ENCODE measurements at places on chromosomes 4 and X.

DNA sequence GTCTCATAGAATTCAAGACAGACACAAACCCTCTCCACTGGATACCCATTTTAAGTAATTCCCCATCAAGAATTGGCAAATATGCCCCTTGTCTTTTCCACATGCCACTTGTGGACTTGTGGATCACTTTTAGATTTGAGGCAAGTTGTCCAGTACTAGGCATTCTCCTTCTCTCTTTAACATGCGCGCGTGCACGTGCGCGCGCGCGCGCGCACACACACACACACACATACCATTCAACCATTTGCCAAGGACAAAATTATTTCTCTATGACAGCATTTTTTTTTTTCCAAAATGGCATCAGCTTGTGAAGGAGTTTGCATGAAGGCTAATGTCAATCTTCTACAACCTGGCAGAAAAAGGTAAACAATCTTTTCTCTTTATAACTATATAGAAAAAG is 1325.7 kb upstream of the IGFBP7 start:
- DNase-seq: no peak

GRCh38 chr4:3776166-3777032 is 10.2 kb downstream of the ADRA2C start:
- DNase-seq: no peak

DNA sequence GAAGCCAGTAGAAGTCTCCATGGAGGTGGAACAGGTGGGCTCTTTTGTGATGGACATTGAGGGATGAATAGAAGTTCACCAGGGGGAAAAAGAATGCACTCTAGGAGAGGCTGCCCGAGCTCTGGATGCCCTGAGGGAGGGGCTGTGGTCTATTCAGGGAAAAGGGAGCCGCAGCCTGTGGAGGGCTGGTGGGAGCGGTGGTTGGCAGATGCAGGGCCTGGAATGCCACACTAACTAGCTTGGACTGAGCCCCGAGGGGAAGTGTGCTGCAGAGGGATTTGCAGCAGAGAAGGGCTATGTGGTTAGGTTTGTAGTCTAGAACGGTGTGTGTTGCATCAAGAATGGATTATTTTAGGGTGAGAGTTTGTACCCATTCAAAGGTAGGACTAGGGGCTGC is 29.5 kb upstream of the PSAPL1 start:
- DNase-seq: no peak

GRCh38 chr4:88623097-88623496 is 30.8 kb downstream of the HERC3 start:
- no peak for DNase-seq

GRCh38 chrX:135536877-135537276 is 16.4 kb downstream of the INTS6L start:
- DNase-seq: no peak

DNA sequence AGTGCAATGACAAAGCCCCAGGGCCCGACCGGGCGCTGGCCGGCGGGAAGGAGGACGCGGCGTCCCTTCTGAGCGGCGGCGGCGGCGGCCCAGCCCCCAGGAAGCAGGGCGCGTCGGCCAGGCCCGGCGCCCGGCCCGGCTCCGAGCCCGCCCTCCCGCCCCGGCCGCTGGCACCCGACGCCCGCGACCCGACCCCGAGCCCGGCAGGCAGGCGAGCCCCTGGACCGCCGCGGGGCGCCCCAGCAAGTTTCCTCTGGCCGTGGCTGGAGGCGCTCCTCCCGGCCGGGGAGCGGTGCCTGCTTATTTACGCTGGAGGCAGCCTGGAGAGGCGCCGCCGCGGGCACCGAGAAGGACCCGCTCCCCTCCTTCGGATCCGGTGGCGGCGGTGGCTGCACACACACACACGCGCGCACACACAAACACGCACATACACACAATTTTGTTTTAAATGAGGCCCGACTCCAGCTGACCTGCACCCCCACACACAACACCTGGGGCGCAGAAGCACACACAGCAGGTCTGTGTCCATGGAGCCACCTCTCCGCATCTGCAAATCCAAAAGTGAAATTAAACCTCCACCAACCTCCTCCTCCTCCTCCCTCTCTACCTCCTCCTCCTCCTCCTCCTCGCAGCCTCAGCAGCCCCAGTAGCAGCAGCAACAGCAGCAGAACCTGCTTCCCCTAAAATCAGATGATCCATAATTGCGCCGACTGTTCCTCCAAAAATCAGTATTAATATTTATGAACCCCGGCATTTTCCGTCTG is 669 bp downstream of the IRF2 start:
- DNase-seq: no peak
